ENCODE measurements at places on chromosomes 6 and 20.

DNA sequence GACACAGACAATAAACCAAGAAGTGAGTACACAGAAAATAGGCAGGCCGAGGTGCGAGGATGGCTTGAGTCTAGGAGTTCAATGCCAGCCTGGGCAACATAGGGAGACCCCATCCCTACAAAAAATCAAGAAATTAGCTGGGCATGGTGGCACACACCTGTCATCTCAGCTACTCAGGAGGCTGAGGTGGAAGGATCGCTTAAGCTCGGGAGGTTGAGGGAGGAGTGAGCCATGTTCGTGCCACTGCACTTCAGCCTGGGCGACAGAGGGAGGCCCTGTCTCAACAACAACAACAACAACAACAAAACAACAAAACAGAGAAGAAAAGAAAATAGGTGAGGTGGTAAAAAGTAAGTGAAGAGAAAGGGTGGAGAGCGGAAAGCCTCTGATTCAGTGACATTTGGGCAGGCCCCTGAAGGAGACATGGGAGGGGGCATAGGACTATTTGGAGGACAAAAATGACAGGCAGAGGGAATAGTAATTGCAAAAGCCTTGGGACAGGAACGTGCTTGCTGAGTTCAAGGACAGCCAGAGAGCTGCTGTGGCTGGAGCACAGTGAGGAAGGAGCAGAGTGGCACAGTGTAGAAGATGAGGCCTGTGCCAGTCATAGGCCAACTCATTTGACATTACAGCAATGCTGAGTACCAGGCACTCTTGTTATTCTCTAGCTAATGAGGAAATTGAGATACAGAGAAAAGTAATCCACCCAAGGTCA, 160.6 kb downstream of the VEGFA start:
- no peak for DNase-seq

- no peak for DNase-seq
Observed at GRCh38 chr20:62816884-62817873, at the start of gene COL9A3. TSS of gene COL9A3 (plus strand) at chr20:62817050. CDS start at chr20:62817065, 15 bp downstream.

- DNase-seq: no peak
Observed at GRCh38 chr6:66902457-66902856, 1195.4 kb upstream of the EYS start.

DNA sequence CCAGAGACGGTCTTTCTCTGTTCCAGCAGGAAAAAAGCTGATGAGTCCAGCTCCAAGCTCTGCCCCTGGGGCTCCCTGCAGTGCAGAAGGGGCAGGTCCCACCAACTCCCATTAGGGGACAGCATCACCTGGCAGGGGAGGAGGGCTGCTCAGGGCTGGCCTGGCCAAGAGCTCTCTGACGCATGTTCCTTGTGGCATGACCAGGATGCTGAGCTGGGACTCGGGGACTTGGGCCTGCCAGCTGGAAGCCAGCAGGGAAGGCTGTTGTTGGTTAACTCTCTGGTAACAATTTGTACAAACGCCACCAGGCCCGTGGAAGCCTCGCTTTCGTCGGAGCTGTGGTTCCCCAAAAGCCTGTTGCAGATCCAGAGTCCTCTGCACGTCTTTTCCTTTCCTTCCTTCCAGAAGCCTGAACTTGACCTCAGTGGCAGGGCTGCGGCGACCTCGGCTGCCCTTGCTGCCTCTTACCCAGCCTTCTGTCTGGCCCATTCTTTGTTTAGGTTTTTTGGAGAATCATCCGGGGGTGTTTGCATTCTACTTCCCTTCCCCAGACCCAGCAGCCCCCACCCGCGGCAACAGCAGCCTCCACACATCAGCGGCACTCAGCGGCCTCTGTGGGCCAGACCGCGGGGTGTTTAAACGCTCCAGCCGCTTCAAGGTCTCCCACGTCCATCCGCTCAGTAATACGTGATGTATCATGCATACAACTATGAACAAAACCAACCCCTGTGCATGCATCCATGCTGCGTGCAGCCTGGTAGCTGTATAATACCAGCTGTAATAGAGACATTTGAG, 63.3 kb downstream of the GNAS-AS1 start:
- DNase-seq: no peak

DNA sequence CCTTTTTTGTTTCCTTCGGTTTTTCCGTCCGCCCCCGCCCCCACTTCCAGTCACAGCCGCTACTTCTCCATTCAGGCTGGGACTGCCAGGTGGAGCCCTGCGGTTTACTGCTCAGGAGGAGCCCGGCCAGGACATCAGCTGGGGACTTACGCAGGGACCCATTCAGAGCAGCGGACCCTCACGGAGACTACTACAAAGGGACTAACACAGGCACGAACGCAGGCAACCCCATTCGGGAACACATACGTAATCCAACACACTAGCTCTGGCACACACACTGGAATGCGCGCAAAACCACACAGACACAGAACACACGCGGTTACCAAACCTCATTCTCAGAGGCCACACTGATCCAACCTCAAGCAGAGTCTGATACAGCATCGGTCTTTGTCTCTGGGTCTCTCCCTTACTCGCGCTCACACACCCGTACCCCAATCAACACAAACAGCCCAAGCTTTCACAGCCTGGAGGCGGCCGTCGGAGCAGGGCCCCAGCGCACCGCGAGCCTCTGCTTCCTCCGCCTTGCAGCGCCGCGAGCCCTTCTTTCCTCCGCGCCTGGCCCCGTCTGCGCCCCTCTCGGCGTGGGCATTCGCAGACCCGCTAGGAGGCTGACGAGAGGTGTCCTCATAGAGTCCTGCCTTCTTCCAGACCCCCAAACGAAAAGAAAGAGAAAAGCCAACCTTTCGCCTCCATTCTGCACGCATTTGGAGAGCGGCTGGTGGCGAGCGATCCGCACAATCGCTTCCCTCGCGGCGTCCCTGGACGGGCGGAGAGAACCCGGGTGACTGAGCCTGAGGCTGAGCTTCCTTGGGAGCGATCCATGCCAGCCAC, 1.1 kb upstream of the SLC32A1 start:
- DNase-seq: no peak
